ENCODE measurements at places on chromosomes 2 and 18.

GRCh38 chr2:239138610-239139009, 262.2 kb downstream of the HDAC4 start:
- DNase-seq, result no peak

- DNase-seq, result peak; percentile 66
Measured at GRCh38 chr2:126657148-126657635, 1.2 kb downstream of the GYPC start.

DNA sequence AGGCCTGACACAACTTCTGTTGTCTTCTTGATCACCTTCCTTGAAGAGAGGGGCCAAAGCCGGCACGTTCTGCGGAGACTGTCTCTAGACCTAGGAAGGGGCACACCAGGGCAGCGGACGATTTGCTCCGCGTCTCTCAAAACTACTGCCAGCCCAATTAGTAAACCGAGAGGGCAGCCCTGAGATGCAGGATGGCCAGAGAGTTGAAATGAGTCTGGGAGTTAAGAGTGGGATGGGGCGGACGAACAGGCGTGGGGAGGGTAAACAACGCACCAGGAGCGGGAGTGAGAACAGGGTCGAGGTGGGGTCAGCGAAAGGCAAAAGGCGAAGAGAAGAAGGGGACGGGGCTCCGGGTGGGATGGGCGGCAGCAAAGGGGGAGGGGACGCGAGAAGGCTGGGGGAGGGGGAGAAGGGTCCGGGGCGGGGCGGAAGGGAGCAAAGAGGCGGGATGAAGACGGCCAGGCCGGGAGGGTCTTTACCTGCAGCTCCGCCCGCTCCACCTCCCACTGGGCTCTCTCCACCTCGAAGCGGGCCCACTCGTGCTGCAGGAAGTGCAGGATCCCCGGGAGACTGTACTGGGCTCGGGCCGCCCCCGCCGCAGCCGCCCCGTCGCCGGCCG, 476 bp downstream of the STRN start:
- peak; percentile 29 for DNase-seq

GRCh38 chr2:239913636-239914417, 111.3 kb downstream of the NDUFA10 start:
- no peak for DNase-seq

DNA sequence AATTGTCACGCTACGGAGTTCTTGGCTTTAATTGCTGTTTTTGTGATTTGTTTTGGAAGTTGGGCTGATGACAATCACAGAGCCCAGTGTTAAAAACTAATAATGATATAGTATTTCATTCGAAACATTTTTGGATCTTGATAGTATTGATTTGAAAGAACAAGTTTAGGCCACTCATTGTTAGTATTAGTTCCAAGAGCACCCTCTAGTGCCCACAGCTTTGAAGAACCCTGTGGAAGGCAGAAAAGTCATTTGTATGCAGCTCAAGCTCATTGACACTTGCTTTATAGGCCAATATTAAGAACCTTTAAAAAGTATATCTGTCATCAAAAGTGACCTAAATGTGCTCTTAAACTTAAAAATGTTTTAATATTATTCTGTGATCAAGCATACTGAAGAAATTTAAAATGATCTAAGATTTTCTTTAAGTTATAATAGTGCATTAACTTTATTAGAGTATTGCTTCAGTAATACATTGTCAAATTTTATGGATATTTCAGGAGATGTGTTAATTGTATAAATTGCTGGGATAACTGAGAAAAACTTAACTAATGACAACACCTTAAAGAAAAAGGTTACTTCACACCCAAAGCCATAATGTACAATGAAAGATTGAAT, 191.0 kb downstream of the GRB14 start:
- peak; percentile 70 for DNase-seq

Measured in NCI-H2227 treated with DMSO at 0.1 percent for 48 hours (cell line).